Vagina (tissue), 2 donors: ENCODE measurements at places on chromosomes 1 and 21. TPM values are rescaled to one million over a fixed set of nuclear protein-coding genes. Genes with fewer than 3 reads are reported as not detected.

- no peak for DNase-seq
These were observed 1.1 kb downstream of the PATJ start for GRCh38 chr1:61743431-61743705.

The CRYAA gene
- not detected for total RNA-seq

The CR1 gene
- 2.5 TPM for total RNA-seq

The LAMB3 gene
- total RNA-seq = 68.8 TPM

GRCh38 chr1:59731591-59731990 lies 83.2 kb upstream of the HOOK1 start:
- no peak for DNase-seq

- no peak for DNase-seq
These were observed 46.1 kb downstream of the PLEKHA6 start for GRCh38 chr1:204313675-204314074.

GRCh38 chr1:3330771-3331245 lies 123.7 kb upstream of the ARHGEF16 start:
- DNase-seq = no peak

GRCh38 chr1:226349801-226350518 lies 41.0 kb upstream of the LIN9 start:
- no peak for DNase-seq

DNA sequence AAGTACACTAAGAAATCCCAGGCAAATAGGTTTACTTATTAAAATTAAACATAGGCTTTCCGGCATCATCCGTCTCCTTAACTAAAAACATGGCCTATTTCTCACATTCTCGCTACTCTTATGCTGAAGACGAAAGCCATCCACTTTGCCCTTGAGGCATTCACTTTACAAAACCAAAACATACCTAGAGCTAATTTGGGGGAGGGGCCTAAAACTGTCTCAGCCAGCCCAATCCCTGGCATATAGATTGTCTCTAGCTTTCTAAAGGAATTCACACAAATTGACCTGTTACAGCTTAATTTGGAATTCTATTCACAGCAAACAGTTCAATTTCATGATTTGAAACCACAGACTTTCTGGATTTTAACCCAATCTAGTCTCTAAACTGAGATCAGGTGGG lies 34.8 kb downstream of the SLC35D1 start:
- DNase-seq = no peak

- no peak for DNase-seq
These were observed 17.3 kb downstream of the RYR2 start for GRCh38 chr1:237059244-237059643.

DNA sequence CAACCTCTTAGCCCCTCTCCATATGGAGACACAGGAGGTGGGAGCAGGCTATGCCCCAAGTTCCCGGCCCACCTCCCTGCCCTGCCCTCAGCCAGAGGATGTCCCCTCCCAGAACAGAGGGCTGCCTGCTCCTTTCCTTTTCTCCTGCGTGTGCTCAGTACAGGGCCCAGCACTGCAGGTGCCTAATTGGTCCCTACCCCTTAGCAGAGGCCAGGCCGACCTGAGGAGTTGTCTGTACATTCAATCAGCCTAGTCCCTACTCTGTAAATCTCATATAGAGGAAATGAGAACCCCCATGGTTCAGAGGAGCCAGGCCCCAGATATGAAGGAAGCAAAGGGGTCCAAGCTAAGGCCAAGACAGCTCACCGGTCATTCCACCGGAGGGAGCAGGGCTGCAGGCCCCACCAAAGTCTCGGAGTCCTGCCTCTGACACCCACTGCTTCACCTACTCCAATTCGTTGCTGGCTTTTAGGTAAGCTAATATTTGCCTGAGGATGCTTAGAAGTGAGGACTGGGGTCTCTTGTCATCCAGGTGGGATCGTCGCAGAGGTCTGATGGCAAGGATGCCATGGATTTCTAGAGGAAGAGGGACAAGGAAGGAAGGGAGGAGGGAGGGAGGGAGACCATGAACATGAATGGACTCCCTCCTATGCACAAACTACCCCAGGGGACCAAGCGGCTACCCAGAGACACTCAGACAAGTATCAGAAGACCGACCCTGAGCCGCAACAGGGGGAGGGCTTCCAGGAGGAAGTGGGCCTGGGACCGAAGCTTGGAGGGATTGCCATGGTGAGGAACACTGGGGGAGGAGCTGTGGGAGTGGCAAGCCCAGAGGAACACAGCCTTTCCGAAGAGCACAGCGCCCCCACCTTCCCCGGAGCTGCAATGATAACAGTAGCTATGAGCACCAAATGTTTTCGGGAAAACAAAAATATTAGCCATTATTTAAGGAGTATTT lies 30.4 kb upstream of the FOXO6 start:
- DNase-seq = peak; percentile 52

GRCh38 chr21:15644489-15644888 lies 85.3 kb upstream of the USP25 start:
- no peak for DNase-seq

The GPR37L1 gene
- total RNA-seq = 0.25 TPM

- DNase-seq = no peak
These were observed 97.4 kb upstream of the SGIP1 start for GRCh38 chr1:66436378-66437135.

The ALX3 gene
- not detected for total RNA-seq

The RBP7 gene
- total RNA-seq = 36.3 TPM

The NTPCR gene
- total RNA-seq = 19.2 TPM

DNA sequence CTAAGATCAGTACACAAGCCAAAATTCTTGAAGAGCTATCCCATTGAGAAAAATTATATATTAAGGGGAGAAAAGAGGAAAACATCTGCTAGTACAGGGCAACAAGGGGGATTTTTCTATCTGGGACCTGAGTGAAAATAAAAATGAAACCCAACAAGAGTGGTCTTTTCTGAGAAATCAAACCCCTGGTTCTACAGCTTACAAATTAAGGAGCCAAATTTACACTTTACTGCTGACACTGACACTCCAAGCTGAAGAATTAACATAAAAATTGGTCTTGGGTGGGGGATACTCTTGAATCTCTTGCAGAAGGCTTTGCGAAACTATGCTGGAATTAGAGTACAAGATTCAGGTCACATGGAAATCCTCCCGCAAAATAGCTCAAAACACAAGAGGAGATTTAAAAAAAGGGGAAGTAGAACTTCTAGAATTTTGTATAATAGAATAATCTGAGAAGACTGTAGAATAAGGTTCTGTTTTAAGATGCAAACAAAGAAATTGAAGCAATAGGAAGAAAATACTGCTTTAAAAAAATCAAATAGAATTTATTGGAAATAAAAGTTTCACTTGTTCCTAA lies 32.1 kb upstream of the HSPA13 start:
- no peak for DNase-seq

The SYNC gene
- 13.0 TPM for total RNA-seq

DNA sequence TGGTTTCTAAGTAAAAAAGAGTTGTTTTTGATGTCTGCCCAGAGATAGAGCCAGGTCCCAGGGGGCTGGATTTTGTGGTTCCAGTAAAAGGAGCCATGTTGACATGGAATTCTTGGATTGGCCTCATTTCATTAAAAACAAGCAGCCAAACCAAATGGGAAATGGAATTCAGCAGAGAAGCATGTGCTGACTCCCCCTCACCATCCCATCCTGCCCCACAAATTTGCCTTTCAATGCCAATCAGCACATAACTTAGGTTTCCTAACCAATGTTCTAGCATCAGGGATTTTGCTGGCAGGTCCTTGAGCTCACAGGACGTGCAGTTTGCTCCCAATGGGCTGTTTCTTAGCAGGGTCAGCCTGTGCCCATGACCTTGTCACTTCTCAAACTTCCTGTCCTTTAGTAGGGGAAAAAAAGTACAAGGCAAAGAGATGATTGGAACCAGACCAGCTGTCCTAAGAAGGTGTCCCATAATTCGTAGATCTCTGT lies 101.5 kb upstream of the GADD45A start:
- no peak for DNase-seq

DNA sequence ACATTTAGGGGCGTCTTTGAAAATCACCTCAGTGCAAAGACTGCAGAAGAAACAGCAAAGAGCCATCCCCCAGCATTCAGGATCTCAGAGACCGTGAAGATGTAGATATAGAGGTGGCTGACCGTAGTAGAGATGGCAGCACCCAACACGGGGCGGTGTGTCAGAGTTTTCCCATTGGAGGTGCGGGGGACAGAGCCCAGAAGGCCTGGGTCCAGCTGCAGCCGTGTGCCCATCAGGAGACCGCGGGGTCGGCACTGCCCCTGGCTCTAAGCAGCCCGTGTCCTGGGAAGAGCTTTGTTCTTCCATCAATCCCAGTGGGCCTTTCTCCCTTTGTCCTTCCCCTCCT lies 1.1 kb downstream of the GABRD start:
- DNase-seq = no peak

The WDR64 gene
- not detected for total RNA-seq

The PATJ gene
- total RNA-seq = 83.2 TPM

The SPATA17 gene
- not detected for total RNA-seq

- no peak for DNase-seq
These were observed 63.6 kb downstream of the KAZN start for GRCh38 chr1:14662116-14662515.

DNA sequence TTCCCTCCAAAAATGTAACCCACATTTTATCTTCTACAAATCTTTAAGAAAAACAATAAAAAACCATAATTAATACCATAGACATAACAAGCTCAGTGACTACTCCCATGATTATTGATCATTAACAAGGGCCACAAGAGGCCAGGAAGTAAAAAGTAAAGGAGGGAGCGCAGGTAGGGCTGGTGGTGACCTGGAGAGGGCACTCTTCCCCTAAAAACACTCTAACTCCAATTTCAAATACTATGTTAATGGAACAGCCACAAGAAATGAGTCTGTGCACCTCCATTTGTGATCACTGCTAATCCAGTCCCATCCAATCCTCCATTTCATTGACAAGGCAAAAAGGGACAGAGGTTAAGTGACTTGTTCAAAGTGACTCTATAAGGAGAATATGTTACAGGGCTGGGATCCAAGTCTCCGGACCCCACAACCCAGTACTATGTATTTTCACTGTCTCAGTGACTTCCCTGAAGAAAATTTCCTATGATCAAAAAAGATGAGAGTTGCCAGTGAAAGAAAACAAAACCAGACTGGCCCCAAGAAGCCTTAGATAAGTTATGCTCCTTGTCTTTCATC lies 41.2 kb upstream of the CFAP298 start:
- DNase-seq = no peak

- DNase-seq = no peak
These were observed 117.9 kb upstream of the NRIP1 start for GRCh38 chr21:15182731-15183130.

The PTGS2 gene
- total RNA-seq = 11.5 TPM

The BGLAP gene
- total RNA-seq = not detected

DNA sequence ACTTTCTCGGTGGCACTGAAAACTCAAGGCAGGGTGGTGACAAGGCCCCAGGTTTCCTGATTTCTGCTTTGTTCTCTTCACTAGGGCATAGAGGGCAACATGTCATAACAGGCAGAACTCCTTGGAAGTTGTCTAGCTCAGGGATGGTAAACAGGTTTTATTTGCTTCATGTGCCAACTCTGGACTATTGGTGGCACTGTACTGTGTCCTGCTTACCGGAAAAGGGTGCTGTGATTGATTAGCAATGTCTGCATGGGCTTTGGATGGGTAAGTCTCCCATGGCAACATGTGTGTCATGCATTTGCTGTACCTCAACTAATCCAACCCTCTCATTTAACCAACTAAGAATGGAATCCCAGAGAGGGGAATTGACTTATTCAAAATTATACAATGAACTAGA lies 70.7 kb upstream of the USP24 start:
- no peak for DNase-seq

GRCh38 chr1:153745417-153745816 lies 17.6 kb downstream of the INTS3 start:
- DNase-seq = no peak

- DNase-seq = no peak
These were observed 4.7 kb downstream of the FOXO6 start for GRCh38 chr1:41365772-41366454.

DNA sequence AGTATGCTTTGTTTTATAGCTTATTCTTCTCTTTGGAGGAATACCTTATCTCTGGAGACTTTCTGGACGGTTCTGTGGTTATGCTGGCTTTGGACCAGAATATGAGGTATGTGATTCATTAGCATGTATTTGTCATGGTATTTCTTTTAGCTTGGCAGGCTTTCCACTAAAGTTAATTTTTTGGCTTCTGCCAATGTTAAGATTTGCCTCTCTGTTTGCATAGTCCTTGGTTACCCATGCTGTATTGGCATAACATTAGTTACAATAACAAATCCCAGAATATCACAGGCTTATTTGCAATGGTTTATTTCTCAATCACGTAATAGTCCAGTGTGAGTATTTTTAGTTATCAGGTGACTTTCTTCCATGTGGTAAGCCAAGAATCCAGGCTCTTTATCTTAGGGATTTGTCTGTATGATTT lies 9.7 kb downstream of the ZMPSTE24 start:
- no peak for DNase-seq

- DNase-seq = no peak
These were observed 66.8 kb upstream of the ACTL8 start for GRCh38 chr1:17688217-17688810.

GRCh38 chr1:181397845-181398244 lies 85.5 kb upstream of the CACNA1E start:
- no peak for DNase-seq

DNA sequence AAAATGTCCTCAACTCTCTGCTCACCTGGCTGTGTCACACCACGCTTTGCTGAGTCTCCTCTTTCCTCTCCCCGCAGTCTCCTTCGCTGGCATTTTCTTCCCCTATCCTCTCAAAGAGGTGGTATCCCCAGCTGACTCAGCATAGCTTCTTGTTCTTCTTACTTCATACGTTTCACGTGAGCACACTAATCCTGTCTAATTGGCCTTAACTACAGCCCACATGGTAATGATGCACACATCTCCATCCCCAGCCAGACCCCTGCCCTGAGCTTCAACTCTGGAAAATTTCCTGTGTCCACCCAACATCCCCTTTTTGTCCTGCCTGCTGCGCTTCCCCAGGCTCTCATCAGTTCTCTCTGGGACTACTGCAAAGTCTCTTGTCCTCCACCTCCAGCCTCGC lies 169.8 kb downstream of the TTLL7 start:
- no peak for DNase-seq

GRCh38 chr1:48697066-48697707 lies 79.5 kb downstream of the BEND5 start:
- no peak for DNase-seq

GRCh38 chr1:204377800-204378668 lies 18.3 kb upstream of the PLEKHA6 start:
- DNase-seq = peak; percentile 20

The OR6F1 gene
- total RNA-seq = not detected

The FCER1G gene
- 64.8 TPM for total RNA-seq

DNA sequence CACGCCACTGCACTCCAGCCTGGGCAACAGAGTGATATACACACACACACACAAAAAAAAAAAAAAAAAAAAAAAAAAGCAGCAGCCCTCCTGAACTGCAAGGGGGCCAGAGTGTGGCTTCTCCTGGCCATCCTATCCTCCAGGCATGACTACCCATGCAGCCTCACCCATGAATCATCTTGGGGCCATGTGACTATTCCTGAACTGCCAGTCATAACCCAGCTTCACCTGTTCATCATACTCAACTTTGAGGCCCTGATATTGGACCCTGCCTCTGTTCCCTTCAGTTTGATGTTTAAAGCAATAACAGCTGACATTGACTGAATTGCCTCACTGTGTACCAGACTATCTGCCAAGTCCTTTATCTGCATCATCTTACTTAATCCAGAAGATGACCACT lies 2.8 kb upstream of the HPCAL4 start:
- DNase-seq = no peak

The SPAG17 gene
- 10.1 TPM for total RNA-seq
